ENCODE measurements at places on chromosomes 3 and 15. TPM values are rescaled to one million over a fixed set of nuclear protein-coding genes. Genes with fewer than 3 reads are reported as not detected.

GRCh38 chr3:72169561-72170472, 384.9 kb upstream of the PROK2 start:
- H3K27ac ChIP-seq, result no peak overlapping the region
- H3K4me1 ChIP-seq, result no peaks in the 10 kb centered on the region
- DNase-seq, result no peak

- no peaks in the 10 kb centered on the region for H3K27me3 ChIP-seq
- no peak for DNase-seq
- H3K36me3 ChIP-seq, result no peaks in the 10 kb centered on the region
These were observed 89.6 kb downstream of the TBL1XR1 start for GRCh38 chr3:177107461-177108239.

GRCh38 chr15:66859688-66860253, 157.7 kb downstream of the SMAD6 start:
- DNase-seq, result no peak
- H3K4me1 ChIP-seq, result no peaks in the 10 kb centered on the region
- H3K36me3 ChIP-seq, result no peaks in the 10 kb centered on the region
- H3K4me3 ChIP-seq, result no peak overlapping the region
- no peak overlapping the region for H3K27ac ChIP-seq

LDHAL6B gene
- total RNA-seq, result not detected

PAK2 gene
- 97.4 TPM for total RNA-seq

PDHB gene
- total RNA-seq, result 58.6 TPM

INSYN1 gene
- total RNA-seq, result not detected

Measured in CD4-positive, alpha-beta memory T cell (primary cell).